Skin of body (tissue), 3 donors: ENCODE measurements at places on chromosomes 11 and 22. TPM values are rescaled to one million over a fixed set of nuclear protein-coding genes. Genes with fewer than 3 reads are reported as not detected.
A peak's percentile ranks its signal among the peaks of the same experiment; 100 is the strongest.

DNA sequence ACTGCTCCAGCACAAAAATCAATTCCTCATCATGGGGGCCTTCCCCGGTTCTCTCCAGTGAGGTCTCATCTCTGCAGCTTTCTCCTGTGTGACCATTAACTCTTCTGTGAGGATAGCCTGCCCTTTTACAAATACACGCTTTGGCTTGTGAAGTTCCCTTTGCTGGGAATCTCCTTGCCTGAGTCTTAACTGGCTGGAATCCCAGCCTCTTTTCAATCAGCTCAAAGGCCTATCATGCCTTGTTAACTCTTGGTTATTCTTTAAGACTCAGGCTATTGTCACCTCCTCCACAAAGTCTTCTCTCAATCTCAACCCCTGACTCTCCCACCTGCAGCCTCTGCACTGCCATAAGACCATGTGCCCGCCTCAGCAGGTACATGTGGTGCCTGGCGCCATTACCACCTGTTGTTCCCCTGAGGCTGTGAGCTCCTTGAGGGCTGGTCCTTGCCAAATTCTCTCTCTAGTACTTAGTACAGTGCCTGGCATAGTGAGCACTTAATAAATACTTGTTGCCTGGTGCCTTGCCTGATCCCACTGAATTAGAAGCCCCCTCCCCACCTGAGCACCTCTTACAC lies 128.2 kb downstream of the ST3GAL4 start:
- no peak for DNase-seq

DNA sequence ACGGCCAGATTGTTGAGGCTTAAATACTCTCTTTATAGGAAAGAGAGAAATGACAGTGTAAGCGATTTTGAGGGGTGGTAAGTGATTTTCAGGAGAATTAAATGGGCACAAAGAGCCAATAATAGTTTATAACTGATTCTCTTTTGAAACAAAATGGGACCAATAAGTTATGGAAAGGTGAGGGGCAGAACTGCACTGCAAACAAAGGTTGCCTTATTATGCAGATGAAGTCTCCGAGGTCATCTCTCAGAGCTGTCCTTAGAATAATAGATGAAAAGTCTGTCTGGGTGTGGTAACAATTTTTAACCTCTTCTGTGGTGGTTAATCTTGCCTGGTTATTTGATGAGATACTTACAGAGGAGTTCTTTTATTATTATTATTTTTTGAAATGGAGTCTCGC lies 14.7 kb upstream of the CRTAM start:
- DNase-seq, result no peak

GRCh38 chr11:19992998-19993397 lies 167.3 kb downstream of the DBX1 start:
- no peak for DNase-seq

DNA sequence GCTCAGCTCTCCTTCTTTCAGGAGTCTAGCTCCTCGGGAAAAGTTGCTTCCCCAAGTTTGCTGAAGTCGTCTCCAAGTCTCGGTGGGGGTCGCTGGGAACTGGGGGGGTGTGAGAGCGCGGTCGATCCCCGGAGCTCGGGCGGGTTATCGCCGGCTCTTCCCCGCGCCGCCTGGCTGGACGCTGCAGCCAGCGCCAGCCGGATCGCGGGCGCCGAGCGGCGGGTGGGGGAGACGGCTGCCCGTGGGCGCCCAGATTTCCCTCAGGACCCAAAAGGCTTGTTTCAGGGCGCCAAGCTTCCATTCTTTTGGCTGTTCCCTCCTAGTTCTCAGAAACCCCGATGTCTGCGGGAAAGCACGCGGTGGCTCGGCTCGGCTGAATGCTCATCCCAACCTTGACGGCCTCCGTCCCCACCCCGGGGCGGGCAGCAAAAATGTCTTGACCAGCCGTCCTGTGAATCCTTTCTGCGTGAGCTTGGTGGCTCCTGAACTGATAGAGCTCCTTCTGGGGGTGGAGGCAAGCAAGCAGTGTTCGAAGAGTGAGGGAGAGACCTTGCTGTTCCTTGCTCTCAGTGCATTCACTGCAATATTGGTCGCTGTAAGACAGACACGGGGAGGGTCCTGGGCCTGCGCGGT lies 1.7 kb downstream of the ZBTB16 start:
- peak; percentile 8 for DNase-seq

GRCh38 chr11:121958971-121959325 lies 157.1 kb downstream of the BLID start:
- DNase-seq, result peak; percentile 51

- DNase-seq, result no peak
These were observed 324.1 kb upstream of the NCAM1 start for GRCh38 chr11:112637076-112637475.

GRCh38 chr11:67583247-67584204 lies at the start of gene GSTP1:
Gene GSTP1, plus strand, starts transcription at chr11:67583812. Its CDS starts 32 bp downstream, at chr11:67583844.
- peak; percentile 76 for DNase-seq

DNA sequence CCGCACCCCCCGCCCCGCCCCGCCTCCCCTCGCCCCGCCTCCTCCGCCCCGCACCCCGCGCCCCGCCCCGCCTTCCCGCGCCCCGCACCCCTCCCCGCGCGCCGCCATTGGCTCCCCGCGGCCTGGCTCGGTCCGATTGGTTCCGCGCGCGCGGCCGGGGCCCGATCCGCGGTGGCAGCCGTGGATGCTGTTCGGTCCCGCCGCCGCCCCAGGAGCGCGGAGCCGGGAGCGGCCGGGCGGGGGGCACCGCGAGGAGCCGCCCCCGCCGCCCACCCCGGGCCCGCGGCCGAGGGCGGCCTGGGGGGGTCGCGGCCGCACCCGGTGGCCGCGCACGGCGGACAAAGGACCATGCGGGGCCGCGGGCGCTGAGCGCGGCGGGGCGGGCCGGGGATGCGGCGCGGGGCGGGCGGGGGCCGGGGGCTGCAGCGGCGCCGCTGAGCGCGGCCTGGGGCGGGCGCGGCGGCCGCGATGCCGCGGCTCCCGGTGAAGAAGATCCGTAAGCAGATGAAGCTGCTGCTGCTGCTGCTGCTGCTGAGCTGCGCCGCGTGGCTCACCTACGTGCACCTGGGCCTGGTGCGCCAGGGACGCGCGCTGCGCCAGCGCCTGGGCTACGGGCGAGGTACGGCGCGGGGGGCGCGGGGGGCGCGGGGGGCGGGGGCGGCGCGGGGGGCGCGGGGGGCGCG lies at the start of gene B4GALNT4:
Gene B4GALNT4, plus strand, starts transcription at position 164 of the 683 bp plus-strand sequence. Its CDS starts 305 bp downstream, at position 469.
- no peak for DNase-seq

- peak; percentile 30 for DNase-seq
These were observed 281.6 kb downstream of the TBC1D22A start for GRCh38 chr22:47043835-47044721.

DNA sequence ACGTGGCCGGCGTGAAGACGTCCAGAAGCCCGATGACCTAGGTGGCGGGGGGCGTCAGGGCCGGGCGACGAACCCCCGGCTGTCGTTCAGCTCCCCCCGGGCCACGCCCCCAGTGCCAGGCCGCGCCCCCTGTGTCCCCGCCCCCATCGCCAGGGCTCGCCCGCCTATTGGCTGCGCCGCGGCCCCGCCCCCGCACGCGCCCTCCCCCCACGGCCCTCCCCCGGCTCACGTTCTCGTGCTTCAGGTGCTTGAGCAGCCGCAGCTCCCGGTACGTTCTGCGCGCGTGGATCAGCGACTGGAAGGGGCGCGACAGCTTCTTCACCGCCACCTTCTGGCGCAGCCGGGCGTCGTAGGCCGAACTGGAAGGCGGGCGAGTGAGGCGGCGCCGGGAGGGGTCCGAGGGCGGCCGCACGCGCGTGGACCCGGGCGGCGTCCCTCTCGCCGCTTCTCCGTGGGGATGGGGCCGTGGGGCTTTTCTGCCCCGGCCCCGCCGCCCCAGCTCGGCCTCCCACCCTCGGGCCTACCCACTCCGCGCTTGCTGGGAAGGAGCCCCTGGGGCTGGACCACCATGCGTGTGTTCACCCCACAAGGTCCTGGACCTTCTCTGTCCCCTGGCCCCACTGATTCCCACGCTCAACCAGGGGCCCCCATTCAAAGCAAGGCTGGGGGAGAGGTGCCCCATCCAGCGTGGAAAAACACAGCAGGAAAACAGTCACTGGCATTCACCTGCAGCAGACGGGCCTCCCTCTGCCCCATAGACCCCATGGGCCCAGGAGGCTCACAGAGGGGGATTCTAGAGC lies 2.4 kb downstream of the MAPK11 start:
- DNase-seq, result no peak

DNA sequence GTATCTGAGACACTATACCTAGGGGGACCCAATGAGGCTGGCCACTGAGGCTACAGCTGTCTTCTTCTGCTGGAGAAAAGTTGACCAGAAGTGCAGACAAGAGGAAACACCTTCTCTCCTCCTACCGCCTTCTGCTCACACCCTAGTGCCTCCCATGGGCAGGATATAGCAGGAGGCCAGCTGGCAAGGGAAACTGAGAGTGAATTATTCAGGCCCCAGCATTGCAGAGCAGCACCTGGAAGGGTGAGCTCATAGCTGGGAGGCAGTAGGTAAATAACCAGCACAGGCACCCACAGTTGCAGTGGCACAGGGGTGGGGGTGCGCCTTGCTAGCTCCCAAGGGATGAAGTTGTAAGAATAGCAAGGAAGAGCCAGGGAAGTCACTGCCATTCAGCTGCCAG lies 267.4 kb upstream of the NCAM1 start:
- DNase-seq, result no peak

DNA sequence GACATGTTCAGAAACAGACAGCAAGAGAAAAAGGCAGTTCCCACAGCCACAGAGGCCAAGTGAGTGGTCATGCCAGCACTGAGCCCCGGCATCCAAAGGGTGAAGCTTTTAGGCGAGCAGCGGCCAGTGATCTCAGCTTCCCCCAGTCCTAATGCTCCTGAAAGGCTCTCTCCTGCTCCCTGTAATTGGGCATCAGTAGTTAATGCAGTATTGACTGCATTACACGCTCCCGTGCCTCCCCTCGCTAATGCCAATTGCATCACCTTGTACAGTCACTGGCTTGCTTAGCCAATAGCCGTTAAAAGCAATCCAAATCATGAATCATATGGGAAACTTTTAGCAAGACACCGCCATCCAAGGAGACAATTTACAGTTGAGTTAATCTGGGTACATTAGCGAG lies 4.9 kb downstream of the LMO1 start:
- DNase-seq, result no peak

- DNase-seq, result peak; percentile 14
These were observed 13.1 kb upstream of the RPS19BP1 start for GRCh38 chr22:39545386-39546365.

GRCh38 chr11:1310772-1311468 lies 1.5 kb upstream of the TOLLIP start:
- DNase-seq, result no peak

DNA sequence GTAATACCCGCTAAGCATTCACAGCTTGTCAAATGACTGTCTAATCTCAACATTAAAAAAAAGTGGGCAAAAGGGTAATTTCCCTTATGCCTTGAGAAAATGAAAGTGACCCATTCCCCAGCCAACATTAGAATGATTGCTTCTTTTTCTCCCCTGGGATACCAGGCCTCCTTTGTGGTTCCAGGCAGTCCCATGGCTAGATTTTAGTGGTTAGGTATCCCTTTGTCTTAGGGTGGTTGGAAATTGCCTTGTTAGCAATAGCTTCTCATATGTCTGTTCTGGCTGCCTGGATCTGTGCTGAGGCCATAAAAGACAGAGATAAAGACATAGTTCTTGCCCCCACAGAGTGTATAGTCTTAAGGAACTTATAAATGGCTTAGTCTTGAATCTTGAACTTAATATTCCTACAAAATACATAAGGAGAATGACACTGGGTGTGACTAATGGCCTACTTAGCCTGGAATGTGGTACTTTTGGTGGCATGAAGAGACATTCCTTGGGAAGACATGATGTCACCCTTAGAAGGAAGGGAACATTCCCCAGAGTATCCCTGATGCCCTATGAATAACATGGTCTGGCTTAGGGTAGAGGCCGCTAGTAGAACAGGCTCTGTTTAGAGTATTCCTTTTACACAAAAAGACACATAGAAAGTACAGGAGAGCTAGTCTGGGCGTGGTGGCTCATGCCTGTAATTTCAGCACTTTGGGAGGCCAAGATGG lies 90.3 kb downstream of the ZBTB16 start:
- DNase-seq, result no peak

DNA sequence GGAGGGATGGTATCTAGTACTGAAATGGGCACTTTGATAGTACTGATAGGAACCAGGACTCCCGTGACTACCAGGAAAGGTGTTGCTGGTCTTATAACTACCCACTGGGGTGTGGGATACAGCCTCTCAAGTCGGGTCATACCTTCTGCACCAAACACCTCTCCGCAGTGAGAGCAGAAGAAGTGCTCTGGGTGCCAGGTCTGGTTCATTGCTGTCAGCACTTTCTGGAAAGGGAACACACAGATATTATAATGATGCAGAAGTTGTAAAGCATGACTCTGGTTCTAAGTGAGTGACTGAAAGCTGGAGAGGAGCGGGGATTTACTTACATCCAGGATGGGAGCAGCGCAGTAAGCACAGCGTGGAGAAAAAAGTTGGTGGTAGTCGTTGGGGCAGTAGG lies 26.0 kb downstream of the LPXN start:
- DNase-seq, result no peak

DNA sequence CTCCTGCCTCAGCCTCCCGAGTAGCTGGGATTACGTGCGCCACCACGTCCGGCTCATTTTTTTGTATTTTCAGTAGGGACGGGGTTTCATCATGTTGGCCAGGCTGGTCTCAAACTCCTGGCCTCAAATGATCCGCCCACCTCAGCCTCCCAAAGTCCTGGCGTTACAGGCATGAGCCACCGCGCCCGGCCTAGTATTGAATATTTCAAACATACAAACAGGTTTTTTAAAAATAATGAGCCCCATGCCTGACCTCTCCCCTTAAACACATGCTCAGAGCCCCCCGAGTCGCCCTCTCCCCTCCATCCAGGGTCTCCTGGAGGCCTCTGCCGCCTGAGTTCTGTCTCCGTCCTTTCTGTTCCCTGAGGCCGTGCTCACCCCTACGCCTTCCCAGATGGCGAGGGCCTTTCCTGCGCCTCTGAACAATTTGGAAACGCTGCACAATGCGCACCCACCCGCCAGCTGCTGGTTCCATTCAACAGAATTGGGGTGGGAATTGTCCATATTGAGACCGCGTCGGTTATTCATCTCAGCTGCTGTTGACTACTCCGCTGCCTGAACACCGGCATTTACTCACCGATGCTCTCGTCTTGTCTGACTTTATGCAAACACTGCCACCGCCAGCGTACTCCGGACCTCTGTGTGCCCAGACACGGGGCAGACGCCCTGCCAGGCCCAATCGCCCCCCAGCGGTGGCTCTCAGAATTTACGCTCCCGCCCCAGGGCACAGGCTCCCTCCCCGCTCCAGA lies 13.6 kb upstream of the RNH1 start:
- no peak for DNase-seq

- no peak for DNase-seq
These were observed 57.8 kb upstream of the TENM4 start for GRCh38 chr11:79498667-79499066.

GRCh38 chr11:115222218-115222862 lies 281.9 kb downstream of the CADM1 start:
- no peak for DNase-seq

The PICK1 gene
- 15.4 TPM for total RNA-seq

The DKK3 gene
- total RNA-seq, result 67.7 TPM

The SLC6A5 gene
- not detected for total RNA-seq

The TMEM191B gene
- total RNA-seq, result 0.59 TPM

The LARGE2 gene
- 6.8 TPM for total RNA-seq

The SLCO2B1 gene
- total RNA-seq, result 9.8 TPM

The PGR gene
- 0.10 TPM for total RNA-seq

The OR2D2 gene
- not detected for total RNA-seq

The H19 gene
- 7,961 TPM for total RNA-seq

The F2 gene
- not detected for total RNA-seq

The SCGB2A2 gene
- 1.2 TPM for total RNA-seq

The OR8K3 gene
- not detected for total RNA-seq

The NRIP3 gene
- 0.39 TPM for total RNA-seq

The ATG16L2 gene
- 23.3 TPM for total RNA-seq

The OR8D1 gene
- not detected for total RNA-seq
